Stimulated activated naive CD8-positive, alpha-beta T cell treated with anti-CD3 and anti-CD28 coated beads, Interleukin-15, amount 100 ng/mL, for 72 hours (primary cell): ENCODE measurements at places on chromosomes 6 and 20.

DNA sequence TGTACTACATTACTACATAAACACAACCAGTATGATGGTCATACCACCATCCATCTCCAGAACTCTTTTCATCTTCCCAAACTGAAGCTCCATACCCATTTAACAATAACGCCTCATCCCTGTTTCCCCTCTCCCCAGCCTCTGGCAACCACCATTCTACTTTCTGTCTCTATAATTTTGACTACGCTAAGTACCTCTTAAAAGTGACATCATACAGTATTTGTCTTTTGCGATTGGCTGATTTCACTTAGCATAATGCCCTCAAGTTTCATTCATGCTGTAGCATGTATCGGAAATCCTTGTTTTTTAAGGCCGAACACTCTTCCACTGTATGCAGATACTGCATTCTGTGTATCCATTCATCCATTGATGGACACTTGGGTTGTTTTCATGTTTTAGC lies 29.7 kb downstream of the GABRR1 start:
- no peak for DNase-seq

DNA sequence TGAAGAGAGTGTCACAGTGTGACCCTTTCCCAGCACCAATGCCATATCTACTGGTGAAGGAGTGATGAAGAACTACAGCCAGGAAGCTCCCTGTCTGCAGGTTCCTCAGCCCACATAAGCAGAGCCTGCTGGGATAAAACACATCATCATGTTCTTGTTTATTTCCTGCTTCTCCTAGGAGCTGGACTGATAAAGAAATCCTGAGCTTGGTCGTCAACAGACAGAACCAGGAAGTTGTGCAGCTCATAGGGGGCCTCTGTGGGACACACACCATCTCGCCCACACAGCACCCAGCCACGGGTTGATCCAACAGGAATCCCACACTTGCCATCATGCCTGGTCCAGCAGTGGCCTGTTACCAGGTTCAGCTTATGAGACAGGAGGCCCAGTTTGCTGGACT lies 2.8 kb upstream of the CSTL1 start:
- DNase-seq, result no peak

GRCh38 chr6:87779542-87779941 lies 77.5 kb upstream of the AKIRIN2 start:
- DNase-seq, result no peak

DNA sequence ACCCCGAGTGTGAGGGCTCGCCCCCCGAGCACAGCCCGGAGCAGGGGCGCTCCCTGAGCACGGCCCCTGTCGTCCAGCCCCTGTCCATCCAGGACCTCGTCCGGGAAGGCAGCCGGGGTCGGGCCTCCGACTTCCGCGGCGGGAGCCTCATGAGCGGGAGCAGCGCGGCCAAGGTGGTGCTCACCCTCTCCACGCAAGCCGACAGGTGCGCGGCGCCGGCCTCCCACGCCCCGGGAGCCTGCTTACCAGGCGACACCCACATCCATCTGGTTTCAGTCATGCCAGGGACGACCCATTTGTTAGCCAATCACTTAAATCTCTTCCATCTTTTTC lies 73.5 kb upstream of the PBOV1 start:
- no peak for DNase-seq

DNA sequence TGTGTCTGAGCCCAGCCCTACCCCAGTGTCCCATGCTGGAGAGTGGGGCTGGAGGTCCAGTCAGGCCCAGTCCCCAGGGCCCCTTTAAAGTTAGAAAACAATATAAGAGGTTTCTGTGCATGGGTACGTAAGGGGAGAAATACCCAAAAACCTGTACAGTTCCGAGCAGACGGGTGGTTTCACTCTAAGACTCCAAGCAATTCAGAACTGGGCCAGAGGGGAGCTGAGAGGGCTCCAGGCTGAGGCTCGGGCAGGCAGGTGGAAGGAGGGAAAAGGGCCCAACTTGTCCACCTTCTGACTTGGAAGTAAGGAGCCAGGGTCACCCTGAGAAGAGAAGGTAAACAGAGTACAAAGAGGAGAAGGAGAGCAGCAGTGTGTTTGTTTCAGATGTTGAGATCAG lies 296.0 kb downstream of the CDH4 start:
- no peak for DNase-seq

- DNase-seq, result no peak
Measured at GRCh38 chr20:47665221-47665991, 119.9 kb downstream of the SULF2 start.

DNA sequence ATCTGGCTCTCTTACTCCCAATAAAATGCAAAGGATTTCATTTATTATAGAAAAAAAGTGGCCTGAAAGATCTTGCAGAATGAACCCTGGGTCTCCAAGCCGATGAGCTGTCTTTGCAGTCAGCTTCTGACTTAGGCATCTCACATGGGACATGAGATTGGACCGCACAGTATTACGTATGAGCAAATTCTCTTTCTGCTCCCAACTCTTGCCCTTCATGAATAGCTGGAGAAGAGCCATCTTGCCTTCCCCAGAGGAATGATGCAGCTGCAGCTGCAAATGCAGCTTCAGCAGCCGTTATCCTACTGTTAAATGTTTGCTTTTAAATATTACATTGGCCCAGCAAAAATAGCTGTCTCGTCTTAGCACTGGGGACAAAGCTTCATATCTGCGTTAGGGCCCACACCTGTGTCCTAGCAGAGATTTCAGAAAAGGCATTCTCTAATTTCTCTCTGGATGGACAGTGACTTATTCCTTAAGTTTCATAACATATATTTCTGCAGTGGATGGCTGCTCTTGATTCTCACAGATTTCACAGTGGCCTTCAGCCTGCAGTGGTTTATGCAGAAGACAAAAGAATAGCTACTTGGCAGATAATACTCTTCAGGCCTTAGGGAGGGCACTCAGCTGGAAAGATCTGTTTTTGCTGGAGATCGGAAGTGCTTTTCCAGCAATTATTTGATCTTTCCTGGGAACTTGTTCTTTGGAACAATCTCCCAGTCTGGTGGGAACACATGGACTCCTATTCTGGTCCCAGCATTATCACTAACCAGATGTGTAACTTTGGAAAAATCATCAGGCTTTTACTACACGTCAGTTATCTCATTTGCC lies 129.2 kb downstream of the FYN start:
- DNase-seq, result no peak

DNA sequence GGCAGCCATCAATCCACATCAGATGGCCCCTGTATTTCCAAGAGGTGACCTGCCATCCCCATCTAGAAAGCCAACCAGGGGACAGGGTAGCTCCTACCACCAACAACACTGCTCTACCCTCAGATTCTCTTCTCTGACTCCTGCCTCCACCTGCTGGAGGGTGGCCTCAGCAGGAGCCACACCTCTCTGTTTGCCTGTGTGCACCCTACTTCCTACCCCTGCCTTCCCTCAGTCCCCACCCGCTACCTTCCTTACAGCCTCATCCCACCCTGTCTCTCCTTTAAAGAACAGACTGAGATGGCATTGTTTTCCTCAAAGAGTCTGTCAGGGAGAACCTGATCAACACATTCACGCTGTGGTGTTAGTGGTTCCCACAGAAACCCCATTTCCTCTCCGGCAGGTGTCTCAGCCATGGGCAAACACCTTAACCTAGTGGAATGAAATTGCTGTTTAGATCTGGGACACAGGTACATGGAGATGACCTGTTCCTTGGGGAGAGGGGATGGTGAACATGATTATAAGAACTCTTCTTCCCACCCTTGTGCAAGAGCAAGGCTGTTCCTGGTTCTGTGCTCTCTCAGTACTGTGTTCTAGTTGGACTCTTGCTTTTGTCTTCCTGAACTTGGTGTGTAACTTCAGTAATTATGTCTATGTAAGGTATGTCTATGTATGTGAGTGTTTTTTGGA lies 1.8 kb downstream of the ENTPD6 start:
- no peak for DNase-seq

DNA sequence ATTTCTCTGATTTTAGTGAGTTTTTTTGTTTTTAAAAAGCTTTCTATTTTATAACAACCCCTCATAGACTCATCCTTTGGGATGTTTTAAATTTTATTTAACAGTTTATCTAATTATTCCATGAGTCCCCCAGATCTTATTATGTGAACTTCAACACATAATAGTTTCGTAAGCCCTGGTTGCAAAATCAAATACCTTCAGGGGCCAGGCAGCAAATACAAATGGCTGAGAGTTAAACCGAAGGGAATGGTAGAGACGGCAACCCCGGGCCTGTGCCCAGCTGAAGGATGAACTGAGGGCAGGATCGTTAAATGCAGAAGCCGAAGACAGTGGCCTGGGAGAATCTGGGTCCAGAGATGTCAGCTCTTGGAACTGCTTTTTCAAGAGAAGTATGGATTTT lies 88.4 kb downstream of the RTN4IP1 start:
- no peak for DNase-seq

GRCh38 chr20:50624351-50625016 lies 66.9 kb downstream of the RIPOR3 start:
- DNase-seq, result no peak

DNA sequence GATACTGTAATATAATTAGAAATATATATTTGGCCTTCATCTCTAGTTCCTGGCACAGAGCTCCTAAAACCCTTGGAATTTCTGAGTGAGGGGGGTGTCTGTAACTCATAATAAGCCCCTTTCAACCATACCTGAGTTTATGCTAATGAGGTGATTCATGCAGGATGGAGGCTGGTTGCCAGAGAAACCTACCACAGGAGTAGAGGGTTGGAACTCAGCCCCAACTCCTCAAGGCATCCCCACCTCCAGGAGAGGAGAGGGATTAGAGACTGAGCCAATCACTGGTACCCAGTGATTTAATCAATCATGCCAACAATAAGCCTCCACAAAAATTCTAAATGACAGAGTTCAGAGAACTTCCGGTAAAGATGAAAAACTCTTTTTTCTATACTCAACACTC lies 17.5 kb downstream of the UQCC1 start:
- DNase-seq, result no peak

- DNase-seq, result no peak
Measured at GRCh38 chr6:157710604-157711003, 112.4 kb upstream of the SNX9 start.

- DNase-seq, result no peak
Measured at GRCh38 chr20:8304124-8304816, 172.2 kb downstream of the PLCB1 start.

GRCh38 chr6:14770040-14770439 lies 475.8 kb upstream of the JARID2 start:
- DNase-seq, result no peak

DNA sequence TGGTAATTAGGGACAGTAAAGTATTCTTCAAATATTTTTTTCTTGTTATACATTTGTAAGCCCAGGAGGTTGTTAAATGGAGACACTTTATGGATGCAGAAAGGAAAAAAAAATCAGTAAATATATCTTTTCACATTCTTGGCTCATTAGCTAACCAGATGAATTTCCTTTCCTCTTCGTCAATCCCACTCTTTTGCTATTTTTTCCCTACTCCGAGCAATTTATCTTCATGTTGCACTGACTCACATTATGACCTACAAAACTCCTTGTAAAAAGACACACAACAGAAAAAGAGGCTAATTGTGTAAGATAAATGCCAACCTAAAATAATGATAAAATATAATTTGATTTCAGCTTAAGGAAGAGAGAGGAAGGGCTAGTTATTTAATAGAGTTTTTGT lies 472.9 kb upstream of the ZNF337 start:
- DNase-seq, result no peak

GRCh38 chr6:144248476-144249301 lies 36.4 kb upstream of the UTRN start:
- DNase-seq, result peak; percentile 9

GRCh38 chr6:29948277-29948676 lies 5.9 kb downstream of the HLA-A start:
- DNase-seq, result no peak

DNA sequence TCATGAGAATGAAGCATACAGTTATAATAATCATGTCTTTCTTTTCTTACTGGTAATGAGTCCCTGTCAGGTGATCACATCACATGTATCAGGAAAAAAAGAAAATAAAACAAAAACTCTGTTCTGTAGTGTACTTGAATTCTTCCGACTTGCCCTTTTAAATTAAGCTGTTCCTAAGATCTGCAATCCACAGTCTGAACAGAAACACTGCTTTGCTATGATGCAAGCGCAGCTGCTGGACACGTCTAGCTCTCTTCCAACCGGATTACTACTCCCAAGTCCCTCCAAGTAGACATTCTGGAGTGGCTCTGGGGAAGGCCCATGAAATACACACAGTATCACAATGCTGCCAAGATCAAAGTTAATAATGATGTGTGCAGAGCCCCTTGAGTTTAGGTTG lies 83.7 kb downstream of the FYN start:
- no peak for DNase-seq

DNA sequence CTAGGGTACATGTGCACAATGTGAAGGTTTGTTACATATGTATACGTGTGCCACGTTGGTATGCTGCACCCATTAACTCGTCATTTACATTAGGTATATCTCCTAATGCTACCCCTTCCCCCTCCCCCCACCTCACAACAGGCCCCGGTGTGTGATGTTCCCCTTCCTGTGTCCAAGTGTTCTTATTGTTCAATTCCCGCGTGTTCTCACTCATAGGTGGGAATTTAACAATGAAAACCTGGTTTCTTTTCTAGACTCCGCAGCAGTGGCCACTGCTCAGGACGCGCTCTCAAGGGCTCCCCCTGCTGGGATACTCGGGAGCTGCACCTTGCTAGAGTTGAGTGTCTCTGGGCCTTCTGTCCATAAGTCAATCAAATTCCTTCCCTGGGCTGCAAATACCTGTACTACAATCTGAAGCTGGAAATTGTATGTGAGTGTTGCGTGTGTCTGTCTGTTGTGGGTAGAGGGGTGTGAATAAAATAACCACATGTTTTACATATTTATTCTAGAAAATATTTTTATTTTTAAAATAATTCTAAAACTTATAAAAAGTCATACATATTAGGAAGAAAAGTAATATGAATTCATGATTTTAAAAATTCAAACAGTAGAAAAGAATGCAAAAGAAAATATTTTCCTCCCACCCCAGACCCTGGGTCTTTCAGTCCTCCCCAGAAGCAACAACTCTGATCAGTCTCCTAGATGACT lies 8.2 kb upstream of the CEP250 start:
- DNase-seq, result peak; percentile 89

- DNase-seq, result no peak
Measured at GRCh38 chr6:96468681-96469224, 52.9 kb upstream of the UFL1 start.
